ENCODE measurements at places on chromosomes 3 and 15. TPM values are rescaled to one million over a fixed set of nuclear protein-coding genes. Genes with fewer than 3 reads are reported as not detected.

C3orf80 gene
- not detected for total RNA-seq

DNA sequence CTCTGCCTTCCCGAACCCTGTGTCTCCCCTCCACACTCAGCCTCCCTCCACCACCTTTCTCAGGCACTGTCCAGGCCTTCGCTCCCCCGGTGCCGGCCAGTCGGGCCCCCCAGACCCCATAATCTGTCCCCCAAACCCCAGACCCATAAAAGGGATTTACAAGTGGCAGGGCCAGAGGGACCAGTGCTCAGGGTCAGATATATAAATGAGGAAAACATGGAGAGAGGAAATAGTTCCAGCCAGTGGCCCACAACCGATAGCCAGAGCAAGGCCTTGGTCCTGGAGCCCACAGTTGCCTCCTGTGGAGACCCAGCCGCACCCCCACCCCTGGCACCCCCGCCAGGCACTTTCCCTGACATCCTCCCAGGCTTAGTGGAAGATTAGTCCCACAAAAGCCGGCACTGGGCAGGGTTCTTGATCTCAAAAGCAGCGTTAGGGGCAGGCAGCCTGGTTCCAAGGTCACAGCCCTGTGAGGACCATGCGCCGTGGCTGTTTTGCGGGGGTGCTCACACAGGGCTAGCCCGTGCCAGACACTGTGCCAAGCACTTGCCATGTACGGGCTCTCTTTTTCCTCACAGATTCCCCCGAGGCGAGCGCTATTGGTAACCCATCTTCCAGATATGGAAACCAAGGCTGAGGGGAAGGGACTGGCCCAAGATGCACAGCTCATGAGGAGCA is 1.1 kb upstream of the PLXND1 start:
- DNase-seq, result peak; percentile 56

PLS1 gene
- total RNA-seq, result 1.9 TPM

ITIH3 gene
- total RNA-seq, result 0.35 TPM

DNA sequence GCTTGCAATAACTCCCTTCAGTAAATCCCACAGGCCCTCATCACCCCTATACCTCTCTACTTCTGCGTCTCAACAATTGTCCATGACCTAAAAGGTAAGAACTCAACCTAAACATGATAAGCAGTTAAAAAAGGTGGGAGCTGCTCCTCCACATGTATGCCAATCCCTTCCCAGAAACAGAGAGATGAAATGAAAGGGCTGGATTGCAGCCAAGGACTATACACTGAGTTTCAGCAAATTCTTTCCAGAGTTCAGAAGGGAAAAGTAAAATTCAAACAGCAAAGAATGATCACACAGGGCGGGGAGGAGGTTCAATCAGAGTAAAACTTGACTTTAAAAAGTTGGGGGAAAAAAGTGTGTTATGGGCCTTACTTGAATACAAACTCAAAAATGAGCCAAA is 27.5 kb downstream of the PLOD2 start:
- DNase-seq, result no peak

- no peak for DNase-seq
Measured at GRCh38 chr3:35707904-35708303, 68.6 kb downstream of the ARPP21 start.

COL7A1 gene
- total RNA-seq, result 16.1 TPM

MNS1 gene
- 0.94 TPM for total RNA-seq

DNA sequence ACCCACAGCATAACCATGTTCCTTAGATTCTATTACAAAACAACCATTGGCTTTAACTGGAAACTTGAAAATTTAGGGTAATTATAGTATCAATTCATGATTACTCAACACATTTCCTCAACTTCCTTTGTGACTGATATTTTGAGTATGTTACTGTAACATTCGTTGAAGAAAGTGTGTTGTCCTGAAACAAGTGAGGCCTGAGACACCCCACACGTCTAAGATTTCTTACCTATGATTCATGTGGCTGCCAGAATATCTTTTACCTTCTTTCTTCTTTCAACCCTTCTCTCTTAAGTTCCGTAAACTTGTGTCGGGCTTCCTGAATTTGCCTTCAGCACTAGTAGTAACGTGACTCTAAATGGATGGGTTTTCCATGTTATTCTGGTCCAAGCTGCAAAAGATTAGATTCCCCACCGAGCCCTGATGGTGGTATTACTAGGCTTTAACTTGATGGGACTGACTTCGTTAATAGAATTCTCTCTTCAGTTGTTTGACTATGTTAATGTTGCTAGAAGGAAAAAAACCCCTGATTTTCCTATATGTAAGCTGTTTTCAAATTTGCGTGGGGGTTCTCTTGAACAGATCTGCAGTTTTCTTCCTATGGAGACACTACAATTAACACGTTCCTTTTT is 296.0 kb upstream of the ICE2 start:
- no peak for DNase-seq

GOLGA8J gene
- not detected for total RNA-seq

DNA sequence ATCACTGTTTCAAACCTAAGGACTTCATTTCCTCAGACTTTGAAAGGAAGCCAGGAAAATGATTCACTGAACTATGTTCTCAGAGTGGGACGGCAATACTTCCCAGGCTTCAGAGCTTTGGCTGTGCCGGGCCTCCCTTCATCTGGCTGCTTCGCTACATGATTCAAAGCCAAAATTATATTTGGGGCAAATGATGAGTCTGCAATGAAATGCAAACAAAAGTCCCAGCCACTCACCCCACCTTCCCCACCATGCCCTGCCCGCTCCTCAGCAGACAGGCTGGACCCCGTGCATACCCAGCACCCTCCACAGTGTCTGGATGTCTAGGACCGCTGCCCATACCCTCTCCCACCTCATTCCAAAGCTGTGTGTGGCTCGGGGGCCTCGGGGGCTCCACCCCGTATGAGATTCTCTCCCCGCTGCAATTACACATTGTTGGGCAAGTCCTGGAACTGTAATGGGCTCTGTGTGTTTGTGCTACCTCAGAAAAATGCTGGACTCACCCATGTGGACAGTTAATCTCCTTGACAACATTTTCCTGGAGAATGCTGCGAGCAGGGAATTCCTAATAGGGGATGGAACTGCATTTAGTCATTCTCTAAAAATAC is 32.2 kb downstream of the ATP10A start:
- DNase-seq, result peak; percentile 52

GRCh38 chr3:152043620-152044019 is 170.2 kb downstream of the SUCNR1 start:
- no peak for DNase-seq

DNA sequence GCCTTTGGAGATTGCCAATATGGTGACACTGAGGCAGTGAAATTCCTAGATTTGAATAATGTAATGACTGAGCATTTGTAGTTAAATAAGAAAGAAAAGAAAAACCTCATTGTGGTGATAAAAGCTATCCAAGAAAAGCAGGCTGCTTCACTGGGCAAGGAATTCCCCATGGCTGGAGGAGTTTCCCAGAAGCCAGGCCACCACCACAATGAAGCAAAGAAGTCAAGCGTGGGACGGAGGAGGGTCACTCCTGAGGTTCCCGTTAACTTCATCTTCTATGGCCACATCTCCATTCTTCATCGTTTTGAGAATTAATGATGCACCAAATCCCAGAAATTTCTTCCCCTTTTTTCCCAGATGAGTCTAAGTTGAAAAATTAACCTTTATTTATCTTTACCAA is 185.8 kb upstream of the BCL6 start:
- no peak for DNase-seq

ESYT3 gene
- 0.65 TPM for total RNA-seq

- peak; percentile 94 for DNase-seq
Measured at GRCh38 chr3:52897130-52898122, at the start of gene STIMATE. Gene STIMATE (minus strand): TSS chr3:52897548. CDS start chr3:52897450, 98 bp downstream.

- DNase-seq, result no peak
Measured at GRCh38 chr3:52742418-52743041, 28.2 kb downstream of the NEK4 start.

IL12A gene
- total RNA-seq, result 0.91 TPM

ALPK3 gene
- 114 TPM for total RNA-seq

DNA sequence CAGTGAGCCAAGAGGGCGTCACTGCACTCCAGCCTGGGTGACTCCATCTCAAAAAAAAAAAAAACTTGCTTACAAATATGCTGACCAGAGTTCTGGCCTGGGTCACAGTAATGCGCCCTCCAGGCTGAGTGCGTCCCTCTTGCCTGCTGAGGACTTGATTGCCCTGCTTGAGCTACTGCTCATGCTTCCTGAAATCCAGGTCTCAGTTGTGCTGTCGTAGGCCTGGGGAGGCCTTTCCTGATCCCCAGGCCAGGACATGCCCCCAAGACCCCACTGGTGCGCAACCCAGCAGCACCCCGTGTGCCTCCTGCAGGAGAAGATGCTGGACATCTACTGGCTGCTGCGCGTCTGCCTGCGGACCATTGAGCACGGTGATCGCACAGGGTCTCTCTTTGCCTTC is 7.3 kb downstream of the AMIGO3 start:
- peak; percentile 34 for DNase-seq

DNA sequence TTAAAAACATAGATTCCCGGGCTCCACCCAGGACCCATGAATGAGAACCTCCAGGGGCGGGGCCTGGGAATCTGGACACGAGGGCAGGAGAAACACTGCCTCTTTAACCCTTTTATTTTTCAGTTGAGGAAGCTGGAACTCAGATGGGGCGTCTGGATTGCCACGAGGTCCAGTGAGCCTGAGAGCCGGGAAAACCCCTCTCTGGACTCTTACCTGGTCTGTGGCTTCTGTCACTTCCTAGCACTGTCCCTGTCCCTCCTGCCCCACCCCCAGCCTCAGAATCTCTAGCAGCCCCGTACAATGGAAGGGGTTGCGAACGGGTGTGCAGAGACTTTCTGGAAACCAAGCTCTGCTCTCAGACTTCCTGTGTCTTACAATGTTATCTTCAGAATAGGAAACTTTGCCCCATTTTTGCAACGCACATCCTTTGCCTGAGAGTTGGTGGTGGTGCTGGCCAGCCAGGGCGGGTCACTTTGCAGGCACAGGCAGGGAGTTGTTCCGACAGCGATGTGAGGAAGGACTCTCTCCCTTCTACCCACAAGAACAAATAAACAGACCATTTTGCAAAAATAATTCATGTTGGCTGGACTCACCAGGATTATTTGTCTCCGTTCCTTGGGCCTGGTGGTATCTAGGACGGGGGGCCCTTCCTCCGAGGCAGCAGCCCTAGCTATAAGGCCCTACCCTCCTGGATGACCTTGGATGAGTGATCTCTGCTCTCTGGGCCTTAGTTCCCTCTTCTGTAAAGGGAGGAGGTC is 59.1 kb downstream of the SMAD6 start:
- DNase-seq, result peak; percentile 55

DNA sequence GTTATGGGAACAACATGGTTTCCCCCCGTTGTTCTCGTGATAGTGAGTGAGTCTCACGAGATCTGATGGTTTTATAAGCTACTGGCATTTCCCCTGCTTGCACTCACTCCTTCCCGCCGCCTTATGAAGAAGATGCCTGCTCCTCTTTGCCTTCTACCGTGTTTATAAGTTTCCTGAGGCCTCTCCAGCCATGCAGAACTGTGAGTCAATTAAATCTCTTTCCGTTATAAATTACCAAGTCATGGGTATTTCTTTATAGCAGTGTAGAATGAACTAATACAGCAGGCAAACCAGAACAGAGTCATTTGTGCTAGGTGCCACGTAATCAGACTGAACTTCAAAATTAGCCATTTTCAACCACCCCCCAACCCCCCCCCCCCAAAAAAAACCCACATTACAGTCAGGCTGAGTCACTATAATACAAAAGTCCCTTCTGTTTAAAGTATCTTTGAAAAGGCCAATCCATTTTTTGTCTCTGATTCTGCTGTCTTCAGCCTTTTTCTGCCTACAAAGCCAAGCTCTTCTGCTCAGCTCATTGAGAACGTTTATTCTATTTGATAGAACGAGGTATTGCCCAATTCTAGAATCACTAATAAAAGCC is 4.1 kb downstream of the OR4F6 start:
- no peak for DNase-seq

LRRK1 gene
- 3.0 TPM for total RNA-seq

- no peak for DNase-seq
Measured at GRCh38 chr3:114034787-114035545, 21.4 kb downstream of the CCDC191 start.

DNA sequence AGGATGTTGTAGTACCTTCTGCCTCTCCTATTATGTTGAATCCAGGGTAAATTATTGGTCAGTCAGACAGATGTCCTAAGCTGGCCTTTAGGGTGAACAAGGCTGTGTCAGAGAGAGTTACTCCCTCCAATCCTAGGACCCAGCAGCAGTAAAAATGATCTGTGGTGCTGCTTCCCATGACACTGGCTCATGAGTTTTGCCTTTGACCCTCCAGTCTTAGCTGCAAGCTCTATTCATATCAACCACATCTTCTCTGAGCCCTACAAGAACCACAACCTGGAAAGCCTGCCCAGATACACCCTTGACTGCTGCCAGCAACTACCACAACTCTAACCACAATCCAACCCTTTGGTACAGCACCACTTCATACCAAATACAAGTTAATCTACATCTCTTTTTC is 27.2 kb upstream of the PHLDB2 start:
- no peak for DNase-seq

DNA sequence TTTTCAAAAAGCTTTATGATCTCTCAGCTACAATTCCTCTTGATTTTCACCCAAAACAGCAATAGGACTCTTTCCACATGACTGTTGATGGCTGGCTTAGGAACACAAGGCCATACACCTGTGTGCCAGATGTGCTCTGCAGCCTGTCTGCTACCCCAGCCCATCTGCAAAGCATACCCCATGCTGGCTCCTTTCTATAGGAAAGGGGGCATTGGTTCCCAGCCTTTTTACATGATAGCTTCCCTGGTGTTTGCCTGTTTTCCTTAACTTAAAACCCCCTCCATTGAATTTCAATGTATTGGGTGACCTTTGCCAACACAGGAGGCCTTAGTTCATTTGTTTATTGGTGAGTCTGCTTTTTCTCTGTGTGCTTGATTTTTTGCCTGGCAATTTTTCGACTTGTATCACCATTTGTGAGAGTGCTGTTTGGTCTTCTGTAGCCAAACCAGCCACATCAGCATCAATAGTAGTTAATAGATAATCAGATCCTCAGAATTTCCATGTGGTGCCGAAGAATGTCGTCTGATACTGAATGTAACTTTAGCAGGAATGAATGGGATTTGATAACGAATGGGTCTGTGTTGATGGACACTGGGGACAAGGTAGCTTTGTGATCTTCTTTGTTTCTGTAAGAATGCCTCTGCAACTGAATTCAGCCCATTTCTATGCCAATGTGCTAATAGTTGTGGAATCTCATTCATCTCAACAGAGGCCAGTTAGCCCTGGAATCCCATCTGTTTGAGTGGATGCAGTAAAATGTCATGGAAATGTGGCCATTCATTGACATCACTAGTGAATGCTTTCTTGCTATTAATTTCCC is 272.2 kb upstream of the RARB start:
- no peak for DNase-seq

DNA sequence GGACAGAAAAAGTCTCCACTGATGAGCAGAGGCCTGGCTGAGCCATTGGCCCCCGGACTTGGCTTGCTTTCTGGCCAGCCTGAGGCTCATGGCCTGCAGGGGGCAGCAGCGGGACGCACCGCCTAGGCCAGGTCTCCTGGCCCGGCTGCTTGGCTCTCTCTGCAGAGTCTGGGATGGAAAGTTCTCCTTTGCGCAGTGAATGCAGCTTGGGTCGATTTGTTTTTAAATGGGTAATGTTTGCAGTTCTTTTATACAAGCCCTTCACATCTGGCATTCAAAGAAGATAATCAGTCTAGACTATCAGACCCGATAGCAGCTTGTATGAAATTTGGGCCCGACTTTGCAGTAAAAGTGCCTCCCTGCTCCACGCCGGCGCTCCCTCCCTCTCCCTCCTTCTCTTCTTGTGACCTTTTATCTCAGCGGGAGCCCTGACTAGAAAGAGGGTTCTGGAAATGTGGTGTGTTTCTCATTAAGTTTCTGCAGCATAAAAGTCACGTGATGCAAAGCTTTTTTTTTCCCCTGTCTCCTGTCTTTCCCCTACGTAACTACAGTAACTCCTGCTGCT is 59.9 kb downstream of the ZNF621 start:
- DNase-seq, result peak; percentile 94

TTC21A gene
- total RNA-seq, result 2.0 TPM

Data from Right ventricle myocardium superior (tissue), 1 donor.